ENCODE measurements at places on chromosomes 12 and 14.

GRCh38 chr12:77599782-77600467, 230.8 kb upstream of the NAV3 start:
- no peak for DNase-seq

GRCh38 chr14:51093371-51094281, 1.3 kb downstream of the TRIM9 start:
- no peak for DNase-seq

GRCh38 chr14:68244262-68244980, 424.8 kb downstream of the RAD51B start:
- no peak for DNase-seq

GRCh38 chr12:66063916-66064315, 66.6 kb downstream of the LLPH start:
- no peak for DNase-seq

- DNase-seq, result peak; percentile 8
Observed at GRCh38 chr12:7017870-7018349, 366 bp downstream of the LPCAT3 start.

DNA sequence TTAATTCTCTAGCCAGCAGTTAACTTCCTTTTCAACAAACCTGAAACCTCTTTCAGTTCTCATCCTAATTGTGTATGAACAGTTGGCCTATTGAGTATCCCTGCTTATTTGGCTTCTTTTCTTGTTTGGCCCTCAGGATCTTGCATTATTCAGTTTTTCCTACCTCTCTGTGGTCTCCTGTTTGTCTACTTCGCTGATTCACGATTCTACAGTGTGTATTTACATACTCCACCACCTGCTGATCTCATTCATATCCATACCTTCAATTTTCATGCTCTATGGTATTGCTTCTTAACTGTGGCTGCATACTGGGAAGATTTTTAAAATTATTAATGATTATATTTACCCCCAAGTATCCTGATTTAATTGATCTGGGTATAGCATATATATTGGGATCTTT, 56.4 kb downstream of the RASSF9 start:
- DNase-seq, result no peak

Measured in AG08395 (cell line).